ENCODE measurements at places on chromosomes 3 and 15. TPM values are rescaled to one million over a fixed set of nuclear protein-coding genes. Genes with fewer than 3 reads are reported as not detected.

The SNX22 gene
- polyA plus RNA-seq = 1.9 TPM

The PLA2G4D gene
- not detected for polyA plus RNA-seq

The GPR176 gene
- polyA plus RNA-seq = 4.6 TPM

The ADAMTS17 gene
- polyA plus RNA-seq = 0.11 TPM

The HPS3 gene
- polyA plus RNA-seq = 6.3 TPM

The DISP2 gene
- polyA plus RNA-seq = 0.62 TPM

The PLSCR2 gene
- polyA plus RNA-seq = 0.14 TPM

The ACTRT3 gene
- polyA plus RNA-seq = 1.8 TPM

The PSTPIP1 gene
- 9.1 TPM for polyA plus RNA-seq

The PLAAT1 gene
- polyA plus RNA-seq = 0.36 TPM

The CATSPER2 gene
- 1.6 TPM for polyA plus RNA-seq

The WDR49 gene
- polyA plus RNA-seq = not detected

The MGLL gene
- polyA plus RNA-seq = 72.9 TPM

The CCR3 gene
- not detected for polyA plus RNA-seq

The TEX55 gene
- polyA plus RNA-seq = not detected

The SPTBN5 gene
- polyA plus RNA-seq = 3.0 TPM

Data from adipose tissue (tissue), 3 donors.